ENCODE measurements at places on chromosomes 7 and 10.

DNA sequence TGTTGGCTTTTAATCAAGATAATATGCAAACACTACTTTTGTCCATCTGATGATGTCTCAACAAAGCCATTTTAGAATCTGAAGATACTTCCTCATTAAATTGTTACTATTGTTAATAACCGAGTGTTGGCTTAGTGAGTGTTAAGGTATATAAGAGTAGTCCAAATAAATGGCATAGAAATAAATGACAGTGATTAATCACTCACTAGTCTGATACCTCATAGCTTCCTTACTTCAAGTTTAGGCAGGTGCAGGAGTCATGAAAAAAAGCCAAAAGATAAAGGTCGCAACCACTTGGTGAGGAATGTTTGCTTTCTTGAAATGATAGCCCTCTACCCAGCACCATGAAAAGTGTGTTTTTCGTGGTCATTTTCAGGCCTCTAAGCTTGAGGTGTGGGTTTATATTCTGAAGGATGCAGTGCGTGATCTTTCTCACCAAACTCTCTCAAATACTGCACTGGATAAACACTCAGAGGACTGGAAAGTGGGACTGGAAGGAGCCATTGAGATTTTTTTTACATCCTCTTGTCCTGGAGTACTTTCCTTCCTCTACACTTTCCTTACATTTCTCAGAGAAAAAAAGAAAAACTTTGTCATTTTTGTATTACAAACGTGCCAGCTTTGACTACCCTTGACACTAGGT lies 138.1 kb downstream of the KIAA1217 start:
- DNase-seq, result no peak

DNA sequence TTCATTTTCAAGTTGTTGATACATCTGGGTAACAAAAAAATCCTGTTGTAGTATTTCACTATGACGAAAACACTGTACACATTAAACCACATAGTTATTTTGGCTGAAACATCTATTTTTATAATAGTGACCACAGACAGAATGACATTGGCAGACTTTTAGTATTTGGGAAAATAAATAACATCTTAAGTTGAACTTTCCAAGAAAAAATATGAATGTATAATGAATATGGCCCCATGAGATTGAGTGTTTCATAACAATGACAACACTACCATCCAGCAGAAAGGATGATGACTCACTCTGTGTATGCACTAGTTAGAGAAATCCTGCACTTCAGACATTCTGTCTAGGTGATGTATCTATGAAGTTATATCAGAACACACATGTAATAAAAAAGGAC lies 118.1 kb downstream of the SEMA3D start:
- DNase-seq, result no peak

GRCh38 chr10:95909561-95909960 lies 1.8 kb downstream of the CC2D2B start:
- no peak for DNase-seq

DNA sequence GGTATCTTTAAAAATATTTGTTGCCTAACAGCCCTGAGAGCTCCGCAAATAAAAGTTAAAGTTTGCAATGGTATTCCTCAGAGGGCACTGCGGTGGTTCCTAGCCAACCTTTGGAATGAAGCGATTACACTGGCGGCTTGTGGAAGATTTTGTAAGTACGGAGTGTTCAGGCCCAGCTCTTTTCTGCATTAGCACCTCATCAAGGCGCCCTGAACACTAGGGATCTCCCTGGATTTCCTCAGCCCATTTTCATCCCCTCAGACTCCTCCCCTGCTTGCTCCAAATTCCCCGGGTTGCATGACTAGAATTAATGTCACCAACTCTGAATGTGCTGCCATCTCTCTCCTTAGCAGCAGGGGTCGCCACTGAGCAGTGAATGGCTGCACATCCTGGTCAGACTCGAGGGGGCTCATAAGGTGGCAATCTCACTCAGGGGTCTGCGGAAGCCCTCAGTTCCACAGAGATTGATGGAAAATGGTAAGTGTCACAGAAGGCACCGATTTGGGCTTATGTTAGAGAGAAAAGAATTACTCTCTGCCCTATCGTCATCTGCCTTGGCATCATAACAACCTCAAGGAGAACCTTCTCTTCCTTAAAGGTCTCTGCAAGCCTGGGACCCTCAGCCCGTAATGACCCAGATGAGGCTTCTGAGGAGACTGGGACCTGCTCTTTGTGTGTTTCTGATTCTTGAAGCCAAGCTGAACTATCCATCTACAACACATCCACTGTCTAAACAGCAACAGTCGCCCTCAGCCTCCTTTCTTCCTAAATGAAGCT lies 262.8 kb upstream of the AOAH start:
- no peak for DNase-seq

DNA sequence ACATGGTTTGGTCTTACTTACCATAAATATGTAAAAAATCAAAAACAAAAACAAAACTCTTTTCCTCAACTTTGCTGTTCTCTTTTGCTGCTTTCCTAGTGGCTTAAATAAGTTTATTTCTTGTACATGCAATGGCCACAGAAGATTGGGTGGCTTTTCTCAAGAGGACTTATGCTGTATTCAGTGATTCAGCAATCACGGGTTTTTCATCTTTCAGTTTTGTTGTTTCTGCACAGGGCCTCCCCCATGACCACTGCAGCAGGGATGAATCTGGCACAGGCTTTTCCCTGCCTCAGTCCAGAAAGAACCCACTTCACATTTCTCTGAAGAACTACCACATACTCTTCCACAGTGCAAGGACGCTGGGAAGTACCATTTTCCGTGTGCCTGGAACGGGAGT lies 355.0 kb downstream of the RNLS start:
- no peak for DNase-seq

- DNase-seq, result no peak
These were observed 567 bp upstream of the CDCA7L start for GRCh38 chr7:21946222-21946709.

- no peak for DNase-seq
These were observed 473.7 kb downstream of the ATRNL1 start for GRCh38 chr10:115566867-115567266.

- no peak for DNase-seq
These were observed 7.7 kb upstream of the GSTO1 start for GRCh38 chr10:104246976-104247375.

GRCh38 chr7:106775552-106775936 lies 89.5 kb upstream of the PIK3CG start:
- DNase-seq, result no peak

- DNase-seq, result no peak
These were observed 18.4 kb downstream of the LRRC27 start for GRCh38 chr10:132350391-132350790.

DNA sequence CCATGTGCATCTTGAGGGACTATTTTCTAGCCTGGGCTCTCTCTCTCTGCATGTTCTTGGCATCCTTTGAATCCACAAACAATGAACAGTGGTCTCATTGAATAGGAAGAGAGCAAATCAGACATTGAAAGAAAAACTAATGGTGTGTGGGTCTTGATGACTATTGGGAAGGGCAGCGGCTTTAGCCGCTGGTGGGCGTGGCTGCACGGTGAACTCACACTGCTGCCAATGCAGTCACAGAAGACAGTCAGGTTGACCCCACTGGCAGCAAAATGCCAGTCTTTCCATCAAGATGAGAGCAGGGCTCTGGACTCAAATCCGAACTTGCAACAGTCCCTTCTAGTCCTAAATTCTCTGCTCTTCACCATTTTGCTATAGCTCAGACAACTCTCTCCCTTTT lies 91.0 kb downstream of the ADARB2 start:
- DNase-seq, result no peak

DNA sequence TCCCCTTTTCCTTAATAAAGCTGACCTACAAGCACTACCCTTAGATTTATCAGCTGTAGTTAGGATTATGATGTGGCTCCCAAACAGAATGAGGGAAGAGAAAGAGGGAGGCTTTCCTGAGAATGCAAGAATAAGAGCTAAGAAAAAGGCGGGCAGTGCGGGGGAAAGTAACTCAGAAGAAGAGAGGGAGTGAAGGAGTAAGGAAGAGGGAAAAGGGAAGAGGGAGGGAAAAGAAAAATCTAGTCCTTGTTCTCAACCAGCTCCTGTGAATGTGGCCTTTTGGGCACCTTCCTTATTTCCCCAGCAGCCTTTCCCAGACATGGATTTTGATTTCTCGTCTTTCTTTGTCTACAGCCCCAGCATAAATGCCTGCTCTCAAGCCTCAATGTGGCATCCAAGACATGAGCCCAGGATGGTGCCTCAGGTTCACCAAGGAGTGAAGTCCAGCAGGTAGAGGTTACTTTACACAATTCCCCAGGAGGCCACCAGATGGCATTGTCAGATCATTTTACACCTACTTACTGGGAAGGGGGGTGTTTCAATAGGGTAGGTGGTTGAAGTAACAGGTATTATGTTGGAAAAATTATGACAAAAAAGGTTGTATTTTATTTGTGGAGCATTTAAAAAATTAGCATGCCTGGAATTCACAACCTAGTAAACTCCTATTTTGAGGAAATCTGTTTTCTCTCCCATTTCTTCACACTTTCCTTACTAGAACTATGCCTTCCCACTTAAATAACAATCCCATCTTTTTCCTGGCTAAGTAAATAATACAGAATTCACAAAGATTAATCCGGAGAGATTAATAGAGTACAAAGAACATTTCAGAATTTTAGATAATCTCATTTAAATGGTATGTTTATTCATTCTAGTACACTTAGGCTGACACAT lies 106.5 kb downstream of the HTR7 start:
- no peak for DNase-seq

DNA sequence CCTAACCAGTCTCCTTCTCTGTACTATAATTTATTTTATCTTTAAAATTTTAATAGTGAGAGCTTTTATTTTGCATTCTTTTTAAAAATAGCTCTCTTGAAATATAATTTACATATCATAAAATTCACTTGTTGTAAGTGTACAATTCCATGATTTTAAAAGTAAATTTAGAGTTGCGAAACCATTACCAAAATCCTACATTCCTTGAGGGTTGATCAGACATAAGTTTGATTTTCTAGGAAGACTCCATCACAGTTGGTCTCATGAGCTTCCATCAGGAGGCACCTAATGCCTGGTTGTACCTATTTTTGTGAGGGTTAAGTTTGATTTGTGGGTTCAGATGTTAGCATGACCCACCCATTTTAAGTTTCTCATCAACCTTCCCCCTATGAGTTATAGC lies 108.1 kb downstream of the BMPER start:
- no peak for DNase-seq

DNA sequence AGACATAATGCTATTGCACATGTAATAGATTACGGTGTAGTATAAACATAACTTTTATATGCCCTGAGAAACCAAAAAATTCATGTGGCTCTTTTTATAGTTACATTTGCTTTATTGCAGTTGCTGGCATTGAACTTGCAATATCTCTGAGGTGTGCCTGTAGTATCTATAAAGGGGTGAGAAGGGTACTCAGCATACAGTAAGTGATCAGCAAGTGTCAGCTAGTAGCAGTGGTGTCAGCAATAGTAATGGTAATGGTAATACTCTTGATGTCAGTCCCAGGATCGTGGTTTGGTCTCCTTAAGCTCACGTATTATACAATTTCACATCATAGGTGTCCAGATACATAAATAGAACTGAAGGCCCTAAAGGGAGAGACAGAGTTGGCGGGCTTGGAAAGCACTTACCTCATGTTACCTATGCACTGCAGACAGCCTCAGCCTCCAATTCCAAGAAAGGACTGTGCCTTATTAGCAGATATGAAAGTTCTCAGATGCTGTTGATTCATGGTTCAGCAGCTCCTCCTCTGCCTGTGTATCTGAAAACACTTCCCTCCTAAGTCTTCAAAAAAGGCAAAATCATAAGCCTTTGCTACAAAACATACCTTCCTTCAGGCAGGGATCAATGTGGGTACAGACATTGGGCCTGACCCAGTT lies 6.6 kb upstream of the GIMAP7 start:
- no peak for DNase-seq

- no peak for DNase-seq
These were observed 38.0 kb downstream of the MARCHF5 start for GRCh38 chr10:92328993-92329392.

DNA sequence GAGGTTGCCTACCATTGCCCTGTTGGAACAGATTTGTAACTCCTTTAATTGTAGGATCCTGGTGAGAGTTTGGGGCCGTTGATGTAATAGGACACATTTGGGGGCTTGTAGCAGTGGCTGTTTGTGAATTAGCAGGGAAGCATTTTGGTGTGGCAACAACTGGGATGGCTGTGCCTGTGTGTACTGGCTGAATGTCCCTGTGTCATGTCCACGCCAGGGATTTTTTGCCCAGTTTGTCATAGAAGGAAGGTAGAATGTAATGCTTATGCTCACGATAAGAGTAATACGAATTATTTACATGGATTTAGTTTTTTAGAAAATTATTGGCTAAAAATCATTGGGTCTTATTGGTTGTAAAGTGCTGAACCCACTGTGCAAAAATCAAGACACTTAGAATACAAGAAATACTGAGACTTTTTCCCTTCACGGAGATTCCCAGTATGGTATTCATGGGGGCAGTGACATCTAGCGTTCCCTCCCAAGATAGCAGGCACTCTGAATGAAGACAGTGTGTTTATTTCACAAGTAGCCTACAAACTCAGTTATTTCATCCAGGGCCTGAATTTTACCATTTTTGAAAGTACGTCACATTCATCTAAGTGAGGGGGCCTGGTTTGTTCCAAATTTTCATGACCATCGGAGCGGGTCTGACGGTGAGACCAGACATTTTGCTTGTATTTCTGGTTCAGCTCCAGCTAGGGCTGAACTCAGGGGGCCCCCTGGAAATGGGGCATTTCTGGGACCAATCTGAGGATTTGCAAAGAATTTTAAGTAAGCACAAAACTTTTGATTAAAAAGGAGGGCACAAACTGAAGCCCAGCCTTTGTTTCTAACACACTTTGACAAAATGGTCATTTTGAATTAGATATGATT lies 74.7 kb downstream of the CACNB2 start:
- DNase-seq, result no peak

DNA sequence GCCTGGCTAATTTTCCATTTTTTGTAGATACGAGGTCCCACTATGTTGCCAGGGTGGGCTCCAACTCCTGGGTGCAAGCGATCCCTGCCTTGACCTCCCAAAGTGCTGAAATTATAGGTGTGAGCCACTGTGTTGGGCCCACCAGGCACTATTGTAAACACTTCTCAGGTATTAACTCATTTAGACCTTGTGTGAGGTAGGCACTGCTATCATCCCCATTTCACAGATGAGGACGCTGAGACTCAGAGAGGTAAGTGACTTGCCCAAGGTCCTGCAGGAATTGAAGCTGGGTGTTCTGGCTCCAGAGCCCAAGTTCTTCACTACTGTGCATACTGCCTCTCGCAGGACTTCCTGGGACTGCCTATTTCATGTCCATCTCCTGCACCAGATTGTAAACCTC lies 67.1 kb upstream of the SYPL1 start:
- DNase-seq, result no peak

DNA sequence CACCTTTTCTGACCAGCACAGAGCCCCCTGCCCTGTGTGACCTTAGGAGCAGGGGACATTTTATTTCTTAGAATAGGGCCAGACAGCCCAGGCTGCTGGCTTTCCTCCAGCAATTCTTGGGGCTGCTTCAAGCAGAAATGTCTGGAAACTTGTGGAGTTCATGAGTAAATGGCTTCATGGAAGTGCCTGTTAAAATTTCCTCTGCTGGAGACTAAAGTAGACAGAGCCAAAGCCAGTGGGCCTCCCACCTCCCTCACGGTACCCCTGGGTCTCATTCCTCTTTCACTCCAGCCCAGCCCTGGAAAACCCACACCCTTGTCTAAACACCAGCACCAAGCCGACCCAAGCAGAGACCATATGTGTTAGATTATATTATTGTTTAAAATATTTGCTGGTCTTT lies 505.5 kb upstream of the ZMIZ1 start:
- no peak for DNase-seq
